ENCODE measurements at places on chromosomes 4 and X.

- no peak for DNase-seq
Observed at GRCh38 chr4:177687117-177687516, 244.9 kb upstream of the AGA start.

GRCh38 chrX:68440940-68441339 lies 7.6 kb upstream of the OPHN1 start:
- peak; percentile 61 for DNase-seq

- DNase-seq = peak; percentile 56
Observed at GRCh38 chrX:134542485-134542884, 82.5 kb downstream of the HPRT1 start.

DNA sequence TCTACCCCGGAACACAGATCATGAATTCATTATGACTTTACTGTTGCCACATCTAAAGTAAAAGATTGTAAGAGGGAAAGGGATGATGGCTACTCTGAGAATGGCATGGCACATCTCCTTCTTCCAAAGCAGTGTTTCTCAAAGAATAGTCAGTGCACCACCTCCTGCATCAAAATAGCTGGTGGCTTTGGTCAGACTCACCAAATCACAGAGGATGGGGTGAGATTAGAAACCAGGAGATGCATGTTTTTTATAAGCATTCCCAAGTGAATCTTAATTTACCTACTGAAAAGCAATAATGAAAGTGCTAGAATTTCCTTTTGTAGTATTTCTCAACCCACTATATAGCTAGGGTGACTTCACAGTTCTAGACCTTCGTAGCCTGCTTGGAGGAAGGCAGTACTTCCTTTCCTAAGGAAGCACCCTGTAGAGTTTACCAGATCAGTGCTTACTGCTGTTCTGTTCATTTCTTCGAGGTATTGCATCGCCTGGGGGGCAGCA lies 340.8 kb upstream of the KLF3 start:
- DNase-seq = peak; percentile 42

DNA sequence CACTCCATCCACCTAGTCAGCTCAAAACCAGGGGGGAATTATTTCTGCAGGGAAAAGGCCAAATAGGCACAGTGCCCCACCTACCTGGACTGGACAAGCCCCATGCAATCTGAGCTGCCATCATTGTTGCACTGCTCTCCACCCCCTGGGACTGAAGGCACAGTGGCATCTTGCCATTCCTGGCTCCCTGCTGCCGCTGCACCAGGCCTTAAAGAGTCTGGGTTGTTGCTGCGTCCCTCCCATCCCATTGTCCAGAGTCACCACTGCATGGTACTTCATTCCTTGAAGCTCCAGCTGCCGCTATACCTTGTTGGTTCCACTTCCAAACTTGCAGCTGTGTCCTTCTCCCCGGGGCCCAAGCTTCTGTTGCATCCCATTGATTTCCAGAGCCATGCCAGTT lies 629.7 kb downstream of the STIM2 start:
- no peak for DNase-seq

DNA sequence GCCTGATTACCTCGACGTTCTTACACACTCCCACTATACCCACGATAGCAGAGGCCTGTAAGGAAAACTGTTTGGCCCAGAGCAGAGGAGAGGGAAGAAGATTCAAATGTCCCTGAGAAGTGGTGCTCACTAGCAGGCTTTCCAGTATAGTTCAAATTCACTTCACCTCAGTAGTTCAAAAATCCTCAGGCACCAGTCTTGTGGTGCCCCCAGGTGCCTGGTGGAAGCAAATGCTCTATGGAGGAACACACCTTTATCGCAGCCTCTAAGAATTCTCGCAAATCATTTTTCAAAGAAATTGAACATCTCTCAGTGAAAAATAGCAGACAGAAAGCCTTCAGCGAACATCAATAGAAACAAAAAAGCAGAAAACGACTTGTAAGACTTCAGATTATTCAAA lies 12.2 kb upstream of the MTMR1 start:
- peak; percentile 32 for DNase-seq

- no peak for DNase-seq
Observed at GRCh38 chr4:123133397-123134050, 211.1 kb upstream of the NUDT6 start.

DNA sequence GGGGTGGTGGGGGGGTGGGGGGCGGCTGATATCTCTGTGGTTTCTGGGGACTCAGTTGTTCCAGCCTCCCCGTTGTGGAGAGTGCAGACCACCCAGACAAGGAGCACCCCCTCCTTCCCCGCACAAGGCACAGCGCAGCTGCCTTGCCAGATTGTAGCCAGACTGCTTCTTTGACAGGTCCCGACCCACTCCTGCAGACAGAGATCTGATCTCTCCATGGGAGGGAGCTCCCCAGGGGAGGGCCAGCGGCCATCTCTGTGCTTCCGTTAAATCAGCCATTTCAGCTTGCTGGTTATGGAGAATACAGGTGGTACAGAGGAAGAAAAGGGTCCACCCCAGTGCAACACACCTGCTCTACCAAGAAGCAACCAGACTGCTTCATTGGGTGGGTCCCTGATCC lies 80.8 kb downstream of the FGF16 start:
- DNase-seq = no peak

DNA sequence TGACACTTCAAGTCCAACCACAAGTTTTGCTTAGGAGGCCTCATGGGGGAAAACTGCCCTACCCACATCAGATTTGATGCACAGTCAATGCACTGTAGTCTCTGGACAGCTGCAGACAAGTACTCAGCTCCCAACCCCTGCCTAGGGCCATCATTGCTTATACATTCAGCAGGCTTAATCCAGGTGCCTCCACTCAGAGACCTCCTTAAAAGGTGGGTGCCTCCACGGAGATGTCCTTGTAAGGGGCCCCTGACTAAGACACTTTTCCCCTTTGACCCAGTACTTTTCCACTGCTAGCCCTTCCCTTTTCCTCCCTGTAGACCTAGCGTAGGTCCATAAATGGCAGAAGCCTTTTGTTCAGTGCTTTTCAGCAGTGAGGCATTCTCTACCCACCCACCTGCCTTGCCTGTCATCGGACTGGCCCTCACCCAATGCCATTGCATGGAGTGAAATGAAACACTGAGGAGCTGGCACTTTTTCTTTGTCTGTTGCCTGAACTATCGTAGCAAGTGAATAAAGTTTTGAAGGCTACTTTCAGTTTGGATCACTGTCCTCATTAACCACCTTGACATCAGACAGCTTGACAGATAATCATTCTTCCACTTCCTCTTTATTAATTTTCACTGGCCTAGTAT lies 23.8 kb upstream of the PLK4 start:
- no peak for DNase-seq

DNA sequence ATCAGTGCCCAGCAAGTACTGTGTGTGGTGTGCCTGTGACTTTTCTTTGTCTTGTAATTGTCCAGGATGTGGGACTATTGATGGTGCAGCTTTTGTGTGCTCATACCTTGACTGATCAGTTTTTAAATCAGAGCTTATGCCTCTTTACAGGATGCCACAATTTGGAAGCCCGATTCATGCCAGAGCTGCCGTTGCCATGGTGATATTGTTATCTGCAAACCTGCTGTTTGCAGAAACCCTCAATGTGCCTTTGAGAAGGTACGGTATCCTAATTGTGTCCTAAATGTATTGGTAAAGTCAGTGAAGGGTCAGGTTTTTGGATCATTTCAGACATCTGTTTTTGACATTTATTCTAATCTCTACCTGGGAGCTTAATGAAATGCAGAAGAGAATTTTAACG lies 180.2 kb downstream of the FRAS1 start:
- DNase-seq = no peak

DNA sequence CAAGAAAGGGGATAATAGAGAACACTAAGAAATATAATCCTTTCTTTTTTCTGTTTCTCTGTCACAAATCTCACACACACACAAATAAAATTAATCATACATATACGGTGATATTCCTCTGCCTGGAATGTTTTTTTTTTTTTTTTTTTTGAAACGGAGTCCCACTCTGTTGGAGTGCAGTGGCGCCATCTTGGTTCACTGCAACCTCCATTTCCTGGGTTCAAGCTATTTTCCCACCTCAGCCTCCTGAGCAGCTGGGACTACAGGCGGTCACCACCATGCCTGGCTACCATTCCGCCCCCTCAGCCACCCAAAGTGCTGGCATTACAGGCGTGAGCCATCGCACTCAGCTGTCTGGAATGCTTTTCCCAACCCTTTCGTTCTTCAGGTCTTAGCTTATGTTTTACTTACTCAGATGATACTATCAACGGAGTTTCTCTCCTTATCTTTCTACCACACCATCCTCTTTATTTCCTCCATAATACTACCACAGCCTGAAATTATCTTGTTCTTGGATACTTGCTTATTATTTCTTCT lies 69.3 kb downstream of the ANKRD17 start:
- no peak for DNase-seq

DNA sequence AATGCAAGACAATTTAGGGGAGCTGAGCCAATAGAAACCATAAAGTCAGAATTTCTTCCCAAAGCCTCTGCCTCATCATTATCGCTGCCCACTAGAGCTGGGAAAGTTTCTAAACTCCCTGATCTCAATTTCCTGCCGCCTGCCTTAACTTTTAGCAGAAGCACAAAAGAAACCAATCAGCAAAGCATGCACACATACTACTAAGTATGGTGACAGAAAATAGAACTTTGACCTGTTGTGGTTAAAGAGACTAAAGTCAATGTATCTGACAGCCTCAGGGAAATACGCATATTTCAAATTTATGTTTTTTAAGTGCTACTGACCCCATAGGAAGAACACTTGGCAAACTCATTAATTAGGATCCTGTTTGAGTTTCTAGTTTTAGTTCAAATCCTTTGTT lies 10.1 kb downstream of the STK26 start:
- DNase-seq = no peak

DNA sequence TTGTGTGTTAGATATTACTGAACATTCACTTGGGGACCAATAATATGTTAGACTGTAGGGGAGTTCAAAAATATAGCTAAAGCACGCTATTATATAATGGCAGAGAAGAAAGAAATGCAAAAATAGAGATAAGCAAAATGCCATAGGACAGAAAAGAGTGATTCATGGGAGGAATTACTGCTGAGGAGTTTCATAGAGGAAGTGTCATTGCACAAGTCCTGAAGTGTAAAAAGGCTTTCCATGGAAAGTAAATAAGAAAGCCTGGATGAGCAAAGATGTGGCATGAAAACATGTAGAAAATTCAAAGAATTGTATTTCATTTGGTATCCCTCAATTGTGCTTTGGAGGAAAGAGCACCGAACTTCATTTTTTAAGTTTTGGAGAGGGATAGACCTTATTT lies 14.5 kb downstream of the HMGB2 start:
- DNase-seq = no peak

DNA sequence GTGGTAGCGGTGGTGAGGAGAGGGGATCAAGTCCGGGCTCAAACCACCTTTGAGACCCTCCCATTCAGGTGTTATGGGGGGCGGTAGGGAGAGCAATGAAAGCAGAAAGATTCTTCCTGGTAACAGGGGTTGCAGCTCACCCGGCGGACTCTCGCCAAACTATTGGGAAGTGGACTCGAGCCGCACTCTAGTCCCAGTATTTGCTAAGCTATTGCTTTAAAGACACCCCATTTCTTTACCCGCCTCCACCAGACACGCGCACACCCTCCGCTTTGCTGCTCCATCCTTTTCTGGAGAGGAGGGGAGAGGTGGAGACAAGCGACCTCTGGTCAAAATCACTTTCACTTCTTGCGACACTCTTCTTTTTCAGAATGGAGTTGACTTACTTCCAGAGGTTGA lies 625 bp upstream of the GABRA4 start:
- DNase-seq = no peak

GRCh38 chr4:21195682-21196081 lies 495.4 kb downstream of the PACRGL start:
- DNase-seq = no peak

- DNase-seq = no peak
Observed at GRCh38 chr4:111070390-111070789, 447.5 kb upstream of the PITX2 start.

DNA sequence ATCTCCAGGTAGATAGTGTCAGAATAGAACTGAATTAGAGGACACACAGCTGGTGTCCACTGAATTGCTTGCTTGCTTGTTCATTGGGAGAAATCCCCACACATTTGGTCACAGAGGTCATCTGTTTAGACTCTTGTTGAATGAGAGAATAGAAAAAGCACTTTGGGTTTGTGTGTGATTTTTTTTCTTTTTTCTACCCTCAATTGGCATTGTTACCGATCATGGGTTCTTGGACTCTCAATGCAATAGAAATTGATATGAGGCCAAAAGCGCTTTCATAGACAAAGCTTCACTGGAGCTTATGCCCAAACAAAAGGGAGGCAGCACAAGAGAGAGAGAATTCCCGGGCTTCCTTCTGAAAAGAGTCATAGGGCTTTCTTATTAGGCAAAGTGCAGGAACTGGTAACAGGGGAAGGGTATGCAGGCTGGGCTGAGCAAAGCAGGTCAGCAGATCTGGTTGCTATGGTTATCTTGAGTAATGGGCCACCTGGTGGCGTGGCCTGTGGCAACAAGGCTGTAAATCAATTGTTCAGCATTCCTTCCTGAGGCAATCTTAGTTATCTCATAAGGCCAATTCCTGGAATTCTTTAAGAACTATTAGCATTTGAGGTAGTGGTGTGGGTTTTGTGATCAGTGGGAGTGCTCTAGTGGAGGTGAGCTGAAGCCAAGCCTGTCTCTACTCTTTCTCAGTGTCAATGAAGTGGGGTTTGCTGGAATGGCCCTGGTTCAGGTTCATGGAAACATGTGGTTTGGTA lies 5.3 kb upstream of the GPR82 start:
- no peak for DNase-seq

DNA sequence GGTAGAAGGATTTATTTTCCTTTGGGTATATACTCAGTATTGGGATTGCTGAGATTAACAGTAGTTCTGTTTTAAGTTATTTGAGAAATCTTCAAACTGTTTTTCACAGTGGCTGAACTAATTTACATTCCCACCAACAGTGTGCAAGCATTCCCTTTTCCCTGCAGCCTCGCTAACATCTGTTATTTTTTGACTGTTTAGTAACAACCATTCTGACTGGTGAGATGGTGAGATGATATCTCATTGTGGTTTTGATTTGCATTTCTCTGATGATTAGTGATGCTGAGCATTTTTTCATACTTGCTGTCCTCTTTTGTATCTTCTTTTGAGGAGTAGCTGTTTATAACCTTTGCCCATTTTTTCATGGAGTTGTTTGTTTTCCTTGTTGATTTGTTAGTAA lies 457.8 kb downstream of the TRAM1L1 start:
- DNase-seq = no peak

DNA sequence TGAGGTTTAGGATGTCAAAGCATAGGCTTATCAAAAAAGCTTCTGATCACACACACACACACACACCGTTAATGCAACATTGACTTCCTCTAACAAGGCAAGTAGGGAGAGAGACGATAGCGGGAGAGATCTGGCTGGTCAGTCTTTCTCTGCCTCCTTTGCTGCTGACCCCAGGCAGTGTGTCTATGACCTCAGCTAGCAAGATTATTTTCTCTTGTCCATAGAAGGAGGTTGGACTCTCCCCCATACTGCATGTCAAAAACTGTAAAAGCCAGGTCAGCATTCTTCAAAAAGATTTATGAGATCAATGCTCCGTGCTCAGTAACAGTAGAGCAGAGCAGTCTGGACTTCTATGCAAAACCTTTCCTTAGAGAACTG lies 63.5 kb upstream of the PGM2 start:
- DNase-seq = no peak

- no peak for DNase-seq
Observed at GRCh38 chr4:144649646-144650045, 3.7 kb downstream of the HHIP start.
